ENCODE measurements at places on chromosomes 6 and 20.

DNA sequence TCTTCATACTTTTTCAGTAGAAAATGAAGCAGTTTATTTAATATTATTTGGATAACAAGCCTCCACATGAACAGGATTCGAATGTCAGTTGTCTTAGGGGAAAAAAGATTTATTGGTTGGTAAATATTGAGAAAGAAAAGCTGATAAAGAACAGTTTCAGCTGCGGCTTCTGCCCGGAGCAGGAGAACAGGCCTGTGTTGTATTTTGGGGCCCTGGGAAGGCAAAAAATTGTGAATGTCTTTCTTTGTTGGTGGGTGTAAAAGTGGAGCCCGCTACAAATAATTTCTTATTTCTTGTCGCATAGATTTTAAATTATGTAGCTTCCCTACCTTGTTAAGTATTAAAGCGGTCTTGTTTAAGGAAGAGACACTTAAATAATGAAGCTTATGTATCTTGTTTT is 90.5 kb upstream of the PAX1 start:
- DNase-seq, result no peak

- DNase-seq, result no peak
Measured at GRCh38 chr20:10739566-10739965, 65.8 kb upstream of the JAG1 start.

GRCh38 chr6:27668442-27669294 is 195.8 kb upstream of the ZNF184 start:
- no peak for DNase-seq

DNA sequence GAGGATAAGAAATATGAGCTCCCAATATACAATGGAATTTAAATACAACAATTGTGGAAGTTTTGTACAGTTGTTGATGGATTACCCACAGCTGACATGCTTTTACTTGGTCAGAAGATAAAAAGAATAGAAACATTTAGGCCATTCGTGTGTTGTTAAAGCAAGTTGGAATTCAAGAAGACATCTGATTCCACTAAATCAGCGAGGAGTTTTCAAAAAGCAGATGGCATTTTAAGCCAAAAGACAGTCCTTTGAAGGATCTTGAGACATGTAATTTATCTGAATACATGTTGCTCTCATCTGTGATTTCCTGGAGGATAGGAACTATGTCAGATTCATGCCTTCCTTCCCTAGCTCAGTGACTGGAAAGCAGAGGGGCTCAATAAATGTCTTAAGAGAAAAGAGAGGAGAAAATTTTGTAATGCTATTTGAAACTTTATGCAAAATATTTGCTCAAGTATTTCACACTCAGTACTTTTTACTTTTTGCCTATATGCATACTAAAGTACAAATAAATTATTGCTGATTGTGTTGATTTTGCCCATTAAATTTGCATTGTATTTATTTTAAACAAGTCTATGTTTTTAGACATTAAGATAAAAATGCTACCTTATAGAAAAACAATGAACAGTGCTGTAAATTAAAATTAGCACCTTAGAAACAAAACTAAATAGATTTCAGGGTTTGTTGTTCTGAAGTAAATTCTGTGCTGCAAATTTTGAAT is 733.8 kb upstream of the FLRT3 start:
- no peak for DNase-seq

DNA sequence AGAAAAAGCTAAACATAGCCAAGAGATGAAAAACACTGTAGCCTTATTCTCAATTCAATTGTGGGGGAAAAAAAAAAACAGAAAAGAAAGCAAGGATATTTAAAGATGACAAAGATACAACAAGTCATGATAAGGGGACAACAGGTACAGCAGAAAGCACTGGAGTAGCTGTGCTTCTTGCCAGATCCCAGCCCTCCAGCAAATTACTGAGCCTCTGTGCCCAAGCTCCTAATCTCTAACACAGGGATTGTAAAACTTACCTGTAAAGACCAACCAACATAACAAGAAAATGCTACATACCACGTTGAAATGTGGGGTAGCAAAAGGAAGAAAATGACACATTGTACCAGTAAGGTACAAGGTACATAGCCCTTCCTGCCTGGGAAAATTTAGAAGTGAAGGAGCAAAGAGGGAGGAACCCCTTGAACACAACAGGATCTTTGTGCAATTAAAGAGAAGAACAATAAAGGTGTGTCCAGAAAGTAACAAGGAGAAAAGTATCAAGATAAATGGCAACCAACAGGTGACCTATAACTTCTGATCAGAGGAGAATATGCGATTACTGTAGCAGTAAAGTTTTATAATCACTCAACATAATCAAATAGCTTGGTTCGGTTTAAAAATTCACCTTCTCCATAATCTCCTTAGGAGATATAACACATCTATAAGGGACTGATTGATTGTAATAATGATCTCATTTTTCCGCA is 30.6 kb downstream of the PREP start:
- no peak for DNase-seq

- no peak for DNase-seq
Measured at GRCh38 chr6:27679964-27680694, 207.2 kb upstream of the ZNF184 start.

- no peak for DNase-seq
Measured at GRCh38 chr6:26318459-26319404, 46.3 kb upstream of the BTN3A2 start.

DNA sequence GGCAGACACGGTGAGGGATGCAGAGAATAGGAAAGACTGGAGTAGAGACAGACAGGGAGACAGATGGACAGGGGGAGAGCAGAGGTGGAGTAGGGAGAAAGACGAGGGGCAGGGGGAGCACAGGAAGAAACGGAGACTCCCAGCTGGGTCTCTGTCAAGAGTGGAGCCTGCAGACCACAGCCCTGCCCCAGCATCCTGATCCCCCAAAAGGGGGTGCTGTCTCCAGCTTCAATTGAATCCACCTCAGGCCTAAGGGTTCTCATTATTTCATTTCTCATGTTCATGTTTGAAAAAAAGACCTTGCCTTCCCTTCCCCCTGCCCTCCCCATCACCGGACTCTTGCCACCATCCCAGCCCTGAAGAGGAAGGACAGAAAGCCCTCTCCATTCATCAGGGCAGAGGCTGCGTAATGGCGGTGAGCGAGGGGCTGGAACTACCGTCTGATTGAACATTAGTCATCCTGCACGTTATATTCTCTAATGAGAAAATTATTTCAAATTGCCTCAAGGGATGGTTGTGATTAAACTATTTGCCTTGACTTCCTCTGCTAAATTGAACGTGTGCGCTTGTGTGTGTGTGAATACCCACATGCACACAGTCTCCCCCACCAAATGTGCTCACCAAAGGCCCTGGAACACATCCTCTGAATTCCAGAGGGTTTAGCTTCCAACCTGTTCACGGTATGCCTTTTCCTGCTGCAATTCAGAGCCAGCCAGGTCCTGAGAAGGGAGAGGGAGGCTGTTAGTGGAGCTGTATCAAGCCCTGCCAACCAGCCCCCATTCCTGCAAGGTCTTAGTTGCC is 98.3 kb downstream of the CDC5L start:
- no peak for DNase-seq

GRCh38 chr6:158631678-158632537 is 12.6 kb downstream of the DYNLT1 start:
- DNase-seq, result peak; percentile 84

Measured in left ventricle myocardium inferior (tissue), 1 donor.